ENCODE measurements at places on chromosomes 4 and X.

GRCh38 chr4:153579872-153580271 lies 104.2 kb upstream of the TLR2 start:
- DNase-seq, result no peak

- DNase-seq, result peak; percentile 64
These were observed 11.9 kb downstream of the EXOC1 start for GRCh38 chr4:55865228-55865806.

GRCh38 chr4:64417974-64418373 lies 8.7 kb upstream of the TECRL start:
- DNase-seq, result peak; percentile 43

GRCh38 chr4:53914313-53915016 lies 149.9 kb downstream of the CHIC2 start:
- peak; percentile 94 for DNase-seq

DNA sequence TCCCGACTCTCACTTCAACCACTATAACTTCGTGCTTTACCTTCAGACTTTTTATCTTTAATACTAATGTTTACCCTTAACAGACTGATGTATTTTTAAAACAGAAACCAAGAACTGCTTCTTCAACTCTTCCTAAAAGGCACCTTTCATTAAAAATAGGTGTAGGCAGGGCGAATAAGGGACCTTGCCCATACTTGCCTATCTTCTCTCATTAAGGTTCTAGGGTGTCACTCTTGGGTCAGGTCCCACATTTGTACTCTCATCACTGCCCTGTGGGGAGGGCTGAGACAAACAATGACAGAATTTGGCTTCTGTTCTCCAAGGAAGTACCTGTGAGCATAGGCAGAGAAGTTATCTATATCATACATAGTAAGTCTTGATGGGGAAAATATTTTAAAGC lies 69.7 kb downstream of the ANKRD50 start:
- no peak for DNase-seq

DNA sequence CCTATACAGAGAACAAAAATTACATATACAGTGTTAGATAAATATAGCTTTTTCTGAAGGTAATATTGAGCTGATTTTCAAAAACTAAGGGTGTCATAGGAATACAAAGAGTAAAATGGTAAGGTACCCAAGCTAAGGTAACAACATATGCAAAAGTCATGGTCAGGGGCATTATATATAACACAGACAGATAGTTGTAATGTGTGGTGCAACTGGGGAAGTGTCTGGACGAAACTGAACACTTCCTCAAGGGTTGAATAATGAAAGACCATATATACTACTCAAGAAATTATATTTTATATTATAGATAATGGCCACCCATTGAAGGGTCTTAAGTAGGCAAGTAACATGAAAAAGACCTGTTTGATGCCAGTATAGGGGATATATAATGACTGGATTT lies 262.1 kb upstream of the CXXC4 start:
- no peak for DNase-seq

DNA sequence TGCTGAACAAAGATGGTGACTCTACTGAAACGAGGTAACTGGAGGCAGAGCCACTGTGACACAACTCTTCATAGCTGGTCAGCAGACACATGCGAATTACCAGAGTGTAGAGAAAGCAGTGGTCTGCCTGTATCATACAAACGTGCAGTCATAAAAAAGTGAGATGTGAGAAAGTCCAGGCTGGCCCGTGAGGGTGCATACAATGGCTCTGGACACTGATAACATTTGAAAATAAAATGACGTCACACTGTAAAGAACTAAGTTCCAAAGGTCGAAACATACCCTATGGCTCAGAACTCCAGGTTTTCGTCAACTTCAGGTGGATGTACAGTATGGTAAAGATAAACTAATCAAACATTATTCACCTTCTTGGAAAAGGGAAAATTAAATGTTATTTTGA lies 95.7 kb downstream of the SHISA3 start:
- no peak for DNase-seq

DNA sequence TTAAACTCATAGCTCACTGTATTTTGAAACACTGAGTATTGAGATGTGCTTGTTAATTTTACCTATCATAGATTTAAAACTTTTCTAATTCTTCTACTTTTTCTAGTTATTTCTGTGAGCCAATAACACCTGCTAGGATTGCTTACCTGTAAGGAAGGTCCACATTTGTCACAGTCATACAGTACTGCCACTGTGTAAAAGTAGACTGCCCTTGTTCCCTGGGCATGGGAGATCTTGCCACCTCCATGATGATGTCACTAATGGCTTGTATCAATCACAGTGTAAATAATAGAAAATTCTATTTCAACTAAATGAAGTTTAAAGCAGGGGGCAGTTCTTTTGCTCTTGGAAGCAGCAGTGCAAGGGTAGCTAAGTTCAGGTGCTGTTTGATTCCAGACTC lies 35.9 kb downstream of the GK start:
- no peak for DNase-seq

GRCh38 chr4:128155231-128155855 lies 94.2 kb downstream of the LARP1B start:
- no peak for DNase-seq

- no peak for DNase-seq
These were observed 806.8 kb downstream of the PCDH18 start for GRCh38 chr4:136725286-136726081.

DNA sequence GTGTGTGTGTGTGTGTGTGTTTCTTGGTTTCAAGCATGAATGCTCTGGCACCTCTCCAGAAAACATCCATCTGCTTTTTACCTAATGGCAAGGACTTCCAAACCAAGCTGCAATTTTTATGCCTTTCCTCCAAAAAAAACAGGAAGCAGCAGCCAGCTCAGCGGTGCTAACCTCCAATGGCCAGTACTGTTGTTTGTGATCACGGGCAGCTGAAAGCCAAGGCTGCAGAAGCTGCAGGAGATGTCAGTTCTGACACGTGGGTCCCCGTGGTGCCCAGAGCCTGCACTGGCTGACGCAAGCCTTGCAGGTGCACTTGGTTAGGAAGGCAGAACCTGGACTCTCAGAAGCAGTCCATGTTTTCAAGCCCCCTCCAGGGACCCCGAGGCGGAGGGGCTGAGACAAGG lies 313.6 kb upstream of the DDX53 start:
- no peak for DNase-seq

- DNase-seq, result no peak
These were observed 105.0 kb downstream of the HMX1 start for GRCh38 chr4:8766610-8767009.

DNA sequence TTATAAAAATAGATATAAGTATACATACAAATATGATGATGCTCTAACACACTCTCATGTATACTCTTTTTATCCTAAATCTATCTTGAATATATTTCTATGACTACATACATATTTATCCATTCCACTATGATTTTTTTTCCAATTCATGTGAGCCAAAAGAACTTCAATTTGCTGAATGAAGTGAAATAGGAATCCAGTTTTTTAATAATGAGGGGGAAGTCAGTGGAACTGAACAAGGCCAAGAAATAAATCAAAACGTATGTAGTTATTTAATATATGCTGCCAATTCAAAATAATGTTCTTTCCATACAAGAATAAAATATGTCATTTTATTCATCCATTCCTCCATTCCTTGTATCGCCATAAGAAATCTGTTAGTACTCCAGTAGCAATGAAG lies 6.1 kb upstream of the PALLD start:
- no peak for DNase-seq

GRCh38 chrX:54708404-54708803 lies 89.7 kb downstream of the ITIH6 start:
- DNase-seq, result no peak

DNA sequence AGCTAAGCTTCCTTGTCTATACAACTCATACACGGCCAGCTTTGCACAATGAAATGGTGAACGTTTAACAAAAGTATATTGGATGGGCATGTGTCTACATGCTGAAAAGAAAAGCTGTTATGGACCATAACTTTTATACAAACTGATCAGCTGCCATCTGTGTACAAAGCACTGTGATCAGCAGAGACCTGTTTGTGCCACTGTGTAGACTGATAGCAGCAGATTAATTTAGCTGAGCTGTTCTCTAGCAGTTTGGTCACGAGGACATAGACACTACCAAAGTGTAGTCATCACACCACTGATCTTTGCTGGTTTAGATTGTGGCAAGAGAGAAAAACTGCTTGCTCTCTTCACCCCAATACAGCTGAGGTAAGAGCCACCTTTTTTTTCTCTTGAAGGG lies 124.5 kb downstream of the RAPGEF2 start:
- peak; percentile 65 for DNase-seq

DNA sequence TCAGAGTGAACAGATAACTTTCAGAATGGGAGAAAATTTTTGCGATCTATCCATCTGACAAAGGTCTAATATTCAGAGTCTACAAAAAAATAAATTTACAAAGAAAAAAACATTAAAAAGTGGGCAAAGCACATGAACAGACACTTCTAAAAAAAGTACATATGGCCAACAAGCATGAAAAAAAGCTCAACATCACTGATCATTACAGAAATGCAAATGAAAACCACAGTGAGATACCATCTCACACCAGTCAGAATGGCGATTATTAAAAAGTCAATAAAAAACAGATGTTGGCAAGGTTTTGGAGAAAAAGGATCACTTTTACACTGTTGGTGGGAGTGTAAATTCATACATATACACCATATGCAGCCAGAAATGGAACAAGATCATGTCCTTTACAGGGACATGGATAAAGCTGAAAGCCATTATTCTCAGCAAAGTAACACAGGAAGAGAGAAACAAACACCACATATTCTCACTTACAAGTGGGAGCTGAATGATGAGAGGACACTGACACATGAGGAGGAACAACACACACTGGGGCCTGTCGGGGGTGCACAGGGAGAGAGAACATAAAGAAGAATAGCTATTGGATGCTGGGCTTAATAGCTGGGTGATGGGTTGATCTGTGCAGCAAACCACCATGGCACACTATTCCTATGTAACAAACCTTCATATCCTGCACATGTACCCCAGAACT lies 41.6 kb upstream of the ITM2A start:
- no peak for DNase-seq

GRCh38 chr4:123480706-123481418 lies 84.3 kb downstream of the SPRY1 start:
- DNase-seq, result peak; percentile 97

- no peak for DNase-seq
These were observed 24.2 kb upstream of the F9 start for GRCh38 chrX:139506333-139506732.

GRCh38 chrX:133516686-133517085 lies 101.4 kb upstream of the GPC4 start:
- DNase-seq, result no peak

- DNase-seq, result no peak
These were observed 1.1 kb downstream of the MORF4L2 start for GRCh38 chrX:103685396-103685795.

GRCh38 chr4:78650106-78651024 lies 98.8 kb downstream of the ANXA3 start:
- DNase-seq, result peak; percentile 94

- no peak for DNase-seq
These were observed 2.4 kb downstream of the DIPK2B start for GRCh38 chrX:45198301-45198700.

DNA sequence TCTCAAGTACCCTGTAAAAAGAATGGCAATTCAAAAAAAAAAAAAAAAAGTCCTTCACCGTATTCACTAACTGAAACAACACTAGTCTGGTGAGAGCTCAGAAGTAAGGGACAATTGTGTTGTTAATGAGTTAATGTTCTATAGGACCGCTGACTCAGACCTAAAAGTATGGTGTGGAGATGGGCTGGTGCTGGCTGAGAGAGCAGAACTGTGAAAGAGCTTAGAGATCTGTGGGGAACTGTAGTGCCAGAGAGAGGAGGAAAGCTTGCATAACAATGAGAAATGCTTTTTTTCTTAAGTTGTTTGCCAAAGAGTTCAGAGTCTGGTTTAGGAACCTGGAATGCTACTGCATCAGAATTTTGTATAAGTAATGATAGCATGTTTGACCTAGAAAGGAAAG lies 65.1 kb downstream of the LHFPL1 start:
- no peak for DNase-seq

DNA sequence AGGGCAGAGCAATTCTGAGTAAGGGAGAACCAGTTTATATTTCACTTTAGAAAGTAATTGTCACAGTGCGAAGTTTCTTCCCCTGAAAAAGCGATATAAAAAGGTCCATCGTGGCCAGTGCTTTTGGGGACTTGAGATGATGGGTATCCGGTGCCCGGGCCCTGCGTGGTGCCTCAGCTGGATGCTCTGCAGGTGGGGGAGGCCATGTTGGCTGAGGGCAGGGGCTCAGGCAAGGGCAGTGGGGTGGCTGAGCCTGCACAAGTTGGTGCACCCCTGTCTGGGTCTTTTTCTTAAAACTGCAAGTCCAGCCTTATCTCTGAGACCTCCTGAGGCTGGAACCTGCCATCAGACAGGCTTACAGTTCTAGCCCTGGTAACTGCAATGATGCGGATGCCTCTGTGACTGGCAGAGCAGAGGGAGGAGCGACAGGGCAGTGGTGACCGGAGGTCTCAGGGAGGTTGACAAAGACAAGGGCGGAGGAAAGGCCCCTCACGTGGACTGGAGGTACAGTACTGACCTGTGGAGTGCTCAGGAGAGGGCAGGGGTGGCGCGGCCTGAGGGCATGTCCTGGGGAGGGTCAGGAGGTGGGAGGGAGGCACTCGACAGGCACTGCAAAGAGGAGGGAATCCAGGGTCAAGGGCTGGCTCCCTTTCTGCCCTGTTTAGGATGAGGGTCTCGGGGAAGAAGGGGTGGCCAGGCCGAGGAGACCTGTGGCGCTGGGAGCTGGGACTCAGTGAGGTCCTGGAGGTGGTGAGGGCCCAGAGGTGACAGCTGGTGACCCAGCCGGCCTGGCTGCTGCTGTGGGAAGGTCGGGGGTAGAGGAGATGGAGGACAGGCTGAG lies 1.8 kb downstream of the RGS12 start:
- DNase-seq, result no peak

DNA sequence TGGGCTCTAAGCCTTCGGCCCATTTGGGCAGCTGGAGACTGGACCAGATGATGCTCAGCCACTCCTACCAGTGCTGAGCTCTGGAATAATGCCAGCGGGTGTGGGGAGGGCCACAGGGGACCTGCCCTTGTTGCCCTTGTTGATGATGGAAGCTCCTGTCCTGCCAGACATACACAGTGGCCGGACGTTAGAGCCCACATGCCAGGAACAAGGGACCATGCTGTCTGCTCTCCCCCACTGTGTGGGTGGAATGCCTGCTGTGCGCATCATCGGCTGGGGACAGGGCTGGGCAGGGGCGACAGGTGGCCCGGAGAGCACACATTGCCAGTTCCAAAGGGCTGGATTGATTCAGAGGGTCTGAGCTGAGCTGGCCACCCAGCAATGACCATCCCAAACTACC lies 2.0 kb downstream of the ABLIM2 start:
- no peak for DNase-seq

GRCh38 chr4:5995901-5996623 lies 22.2 kb downstream of the C4orf50 start:
- no peak for DNase-seq

- DNase-seq, result no peak
These were observed 60.5 kb downstream of the TMA16 start for GRCh38 chr4:163554870-163555465.

- DNase-seq, result no peak
These were observed 240.9 kb downstream of the AR start for GRCh38 chrX:67784712-67785111.

GRCh38 chr4:112127803-112128202 lies 17.5 kb upstream of the FAM241A start:
- DNase-seq, result peak; percentile 44

Data from foreskin keratinocyte (primary cell).